ENCODE measurements at places on chromosomes 5 and 9. TPM values are rescaled to one million over a fixed set of nuclear protein-coding genes. Genes with fewer than 3 reads are reported as not detected.

The ARL14EPL gene
- total RNA-seq, result 0.63 TPM

The LIX1 gene
- not detected for total RNA-seq

The CCDC192 gene
- not detected for total RNA-seq

DNA sequence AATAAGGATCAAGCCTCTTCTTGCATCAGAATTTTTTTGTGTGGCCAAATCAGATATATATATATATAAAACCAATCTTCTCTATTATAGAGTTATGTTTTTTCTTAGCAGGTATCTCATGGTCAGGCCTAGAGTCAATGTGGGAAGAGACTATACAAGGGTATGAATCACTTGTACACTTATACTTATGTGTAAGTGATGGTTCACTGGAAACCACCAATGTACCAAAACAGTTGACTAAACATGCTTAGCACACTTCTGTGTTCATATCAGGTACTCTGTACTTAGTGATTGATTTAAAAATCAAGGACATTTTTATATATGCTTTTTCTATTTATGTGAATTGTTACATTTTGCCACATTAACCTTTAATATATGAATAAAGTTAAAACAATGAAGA lies 92.6 kb downstream of the CWC27 start:
- no peaks in the 10 kb centered on the region for H3K36me3 ChIP-seq
- no peaks in the 10 kb centered on the region for H3K4me1 ChIP-seq
- no peak overlapping the region for H3K27ac ChIP-seq
- no peak for DNase-seq
- H3K27me3 ChIP-seq, result no peaks in the 10 kb centered on the region
- H3K4me3 ChIP-seq, result no peak overlapping the region

The HEMGN gene
- 0.93 TPM for total RNA-seq

GRCh38 chr5:150413176-150413901 lies 629 bp upstream of the CD74 start:
- DNase-seq, result no peak
- H3K4me3 ChIP-seq, result peak overlapping the region; percentile 28
- no peaks in the 10 kb centered on the region for H3K4me1 ChIP-seq
- no peaks in the 10 kb centered on the region for H3K27me3 ChIP-seq
- no peaks in the 10 kb centered on the region for H3K36me3 ChIP-seq

The UBTD2 gene
- total RNA-seq, result 17.0 TPM

GRCh38 chr9:18632632-18633403 lies 158.9 kb downstream of the ADAMTSL1 start:
- no peaks in the 10 kb centered on the region for H3K27me3 ChIP-seq
- H3K36me3 ChIP-seq, result no peaks in the 10 kb centered on the region
- no peak overlapping the region for H3K4me3 ChIP-seq
- H3K4me1 ChIP-seq, result peaks cover 5% of the 10 kb centered on the region
- peak overlapping the region; percentile 86 for H3K27ac ChIP-seq
- peak; percentile 72 for DNase-seq

The PDE8B gene
- 42.6 TPM for total RNA-seq

The ANKRD18A gene
- total RNA-seq, result 0.18 TPM

The MYMK gene
- not detected for total RNA-seq

The FAM200C gene
- total RNA-seq, result 8.2 TPM

DNA sequence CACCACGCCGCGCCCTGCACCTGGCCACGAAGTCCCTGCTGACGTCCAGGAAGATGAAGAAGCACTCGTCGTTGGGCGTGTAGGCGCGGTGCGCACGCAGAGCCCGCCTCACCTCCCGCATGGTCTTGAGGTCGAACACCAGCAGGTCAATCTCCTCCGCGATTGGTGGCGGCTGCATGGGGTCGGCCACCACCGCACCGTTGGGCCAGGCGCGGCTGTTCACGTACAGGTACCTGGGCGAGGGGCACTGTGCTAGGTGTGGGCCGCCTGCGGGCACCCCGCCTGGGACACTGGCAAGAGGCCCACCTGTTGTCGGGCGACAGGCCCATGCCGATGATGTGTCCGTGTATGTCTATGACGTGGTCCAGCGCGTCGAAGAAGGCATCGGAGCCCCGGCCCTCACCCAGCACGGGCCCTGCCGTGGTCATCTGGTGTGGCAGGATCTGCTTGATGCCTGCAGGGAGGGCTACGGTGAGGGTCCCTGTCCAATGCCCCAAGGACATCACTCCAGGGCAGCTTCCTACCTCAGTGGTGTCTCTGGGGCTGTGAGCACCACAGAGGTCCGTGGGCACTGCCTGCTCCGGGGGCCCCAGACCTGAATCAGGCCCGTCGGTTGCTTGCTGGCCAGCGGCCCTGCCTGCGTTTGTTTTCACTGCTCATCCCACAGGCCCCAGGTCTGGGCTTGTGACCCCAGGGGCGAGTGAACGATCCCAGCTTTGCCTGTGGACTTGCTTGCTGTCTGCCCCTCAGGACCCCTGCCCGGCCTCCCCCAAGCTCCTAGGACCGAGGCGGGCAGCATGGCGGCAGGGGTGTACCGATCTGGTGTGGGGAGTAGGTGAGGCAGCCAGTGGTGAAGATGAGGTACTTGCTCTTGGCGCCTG lies 3.1 kb downstream of the FBXW5 start:
- no peaks in the 10 kb centered on the region for H3K27me3 ChIP-seq
- H3K27ac ChIP-seq, result no peak overlapping the region
- DNase-seq, result no peak
- no peaks in the 10 kb centered on the region for H3K36me3 ChIP-seq
- H3K4me1 ChIP-seq, result no peaks in the 10 kb centered on the region
- no peak overlapping the region for H3K4me3 ChIP-seq

GRCh38 chr5:175159956-175160355 lies 284.0 kb downstream of the DRD1 start:
- no peak for DNase-seq
- no peak overlapping the region for H3K4me3 ChIP-seq
- no peaks in the 10 kb centered on the region for H3K27me3 ChIP-seq
- no peaks in the 10 kb centered on the region for H3K36me3 ChIP-seq
- peaks cover 1% of the 10 kb centered on the region for H3K4me1 ChIP-seq

DNA sequence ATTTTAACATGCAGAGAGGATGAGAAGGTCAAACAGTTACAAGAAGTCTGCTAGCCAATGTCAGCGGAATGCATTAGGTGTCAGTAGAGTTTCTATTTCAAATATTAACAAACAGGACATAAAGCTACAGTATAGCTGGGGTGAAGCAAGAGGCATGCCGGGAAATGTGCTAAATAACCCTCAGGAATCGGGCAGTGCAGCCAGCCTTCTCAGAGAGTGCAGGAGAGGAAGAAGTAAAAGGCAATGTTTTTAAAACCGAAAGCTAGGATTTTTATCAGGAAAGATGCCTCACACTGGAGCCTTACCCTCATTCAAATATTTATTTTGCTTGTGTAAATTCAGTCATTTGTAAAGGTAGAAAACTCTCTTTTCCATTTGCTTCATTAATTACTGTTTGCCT lies 59.1 kb upstream of the SH3GL2 start:
- no peaks in the 10 kb centered on the region for H3K36me3 ChIP-seq
- no peak overlapping the region for H3K27ac ChIP-seq
- no peaks in the 10 kb centered on the region for H3K27me3 ChIP-seq
- DNase-seq, result no peak

The SH3GL2 gene
- not detected for total RNA-seq

DNA sequence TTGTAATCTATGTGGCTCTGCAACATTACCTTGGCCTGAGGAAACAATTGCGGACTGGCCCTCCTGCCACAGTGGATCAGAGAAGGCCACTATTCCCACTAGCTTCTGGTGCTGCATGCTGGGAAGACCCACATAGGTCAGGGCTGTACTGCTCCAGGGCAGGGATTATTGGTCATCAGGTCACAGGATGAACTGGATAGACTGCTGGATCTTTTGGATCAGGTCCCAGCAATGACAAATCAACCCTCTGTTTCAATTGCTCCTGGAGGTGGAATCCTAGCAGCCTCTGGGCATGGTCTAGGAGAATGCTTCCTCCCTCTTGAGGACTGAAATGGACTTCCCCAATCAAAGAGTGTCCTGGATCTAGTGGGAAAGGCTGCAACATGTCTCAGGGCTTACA lies 66.7 kb upstream of the PHF24 start:
- H3K27ac ChIP-seq, result no peak overlapping the region
- no peak overlapping the region for H3K4me3 ChIP-seq
- H3K36me3 ChIP-seq, result no peaks in the 10 kb centered on the region
- H3K4me1 ChIP-seq, result no peaks in the 10 kb centered on the region

DNA sequence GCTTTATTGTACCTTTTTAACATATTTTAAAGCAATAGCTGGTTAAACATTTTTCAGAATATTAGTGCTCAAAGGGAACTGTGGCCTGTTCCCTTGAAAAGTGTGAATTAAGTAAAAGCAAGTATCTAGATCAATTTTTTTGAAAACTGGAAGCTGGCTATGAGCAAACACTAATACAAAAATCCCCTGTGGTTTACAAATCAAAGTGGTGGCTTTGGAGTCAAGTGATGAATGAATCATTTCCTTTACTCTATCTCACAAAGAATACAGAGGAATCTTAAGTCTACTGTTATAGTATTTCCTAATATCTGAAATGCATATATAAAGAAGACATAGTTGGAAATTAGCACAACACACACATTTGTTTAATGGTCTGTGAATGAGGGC lies 212.4 kb upstream of the C9orf72 start:
- no peaks in the 10 kb centered on the region for H3K4me1 ChIP-seq
- H3K4me3 ChIP-seq, result no peak overlapping the region

DNA sequence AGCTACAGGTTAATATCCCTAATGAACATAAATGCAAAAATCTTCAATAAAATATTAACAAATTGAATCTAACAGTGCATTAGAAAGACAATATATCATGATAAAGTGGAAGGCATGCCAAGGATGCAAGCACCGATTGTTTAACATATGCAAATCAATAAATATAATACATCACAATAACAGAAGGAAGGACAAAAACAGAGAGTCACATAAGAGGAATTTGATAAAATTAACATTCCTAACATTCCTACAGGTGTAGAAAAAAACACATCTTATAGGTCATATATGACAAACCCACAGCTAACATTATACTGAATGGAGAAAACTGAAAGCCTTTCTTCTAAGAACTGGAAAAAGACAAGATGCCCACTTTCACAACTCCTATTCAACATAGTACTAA lies 297.0 kb downstream of the CDH18 start:
- H3K27me3 ChIP-seq, result no peaks in the 10 kb centered on the region
- H3K4me3 ChIP-seq, result no peak overlapping the region
- no peaks in the 10 kb centered on the region for H3K4me1 ChIP-seq
- no peak overlapping the region for H3K27ac ChIP-seq
- DNase-seq, result no peak

DNA sequence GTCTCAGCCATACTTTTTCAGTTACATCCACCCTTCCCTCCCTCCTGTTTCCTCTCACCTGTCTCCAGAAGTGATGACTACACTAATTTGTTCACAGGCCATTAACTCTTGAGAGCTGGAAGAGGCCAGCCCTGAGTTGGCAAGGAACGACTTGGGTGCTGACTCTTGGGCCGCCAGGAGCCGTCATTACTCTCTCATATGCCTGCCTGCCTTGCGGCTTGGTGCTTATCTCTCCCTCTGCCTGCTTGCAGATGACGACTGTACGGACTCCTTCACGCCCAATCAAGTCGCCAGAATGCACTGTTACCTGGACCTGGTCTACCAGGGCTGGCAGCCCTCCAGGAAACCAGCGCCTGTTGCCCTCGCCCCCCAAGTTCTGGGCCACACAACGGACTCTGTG lies 66.1 kb downstream of the PAPPA start:
- no peak overlapping the region for H3K27ac ChIP-seq

The WDR55 gene
- total RNA-seq, result 21.3 TPM

The AFAP1L1 gene
- 12.3 TPM for total RNA-seq

- no peaks in the 10 kb centered on the region for H3K4me1 ChIP-seq
- no peaks in the 10 kb centered on the region for H3K36me3 ChIP-seq
- H3K27ac ChIP-seq, result no peak overlapping the region
- no peak overlapping the region for H3K4me3 ChIP-seq
These were observed 121.1 kb upstream of the TRIM32 start for GRCh38 chr9:116565986-116566385.

DNA sequence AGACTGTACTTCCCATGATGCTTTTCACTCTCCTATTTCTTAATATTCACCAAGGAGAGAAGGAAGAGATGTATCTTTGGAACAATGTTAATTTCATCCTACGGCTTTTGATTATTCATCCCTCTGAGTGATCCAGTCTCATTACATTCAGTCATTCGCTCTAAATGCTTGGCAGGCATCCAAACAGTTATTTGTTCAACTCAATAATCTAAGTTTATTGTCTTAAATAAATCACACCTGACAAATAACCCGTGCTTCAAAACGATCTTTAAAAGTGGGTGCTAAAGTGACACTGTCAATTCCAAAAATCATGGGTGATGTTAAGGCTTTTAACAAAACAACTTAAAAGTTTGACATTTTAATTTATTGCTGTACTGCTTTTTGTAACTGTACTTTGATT lies 233.1 kb downstream of the RASEF start:
- no peaks in the 10 kb centered on the region for H3K36me3 ChIP-seq
- H3K4me3 ChIP-seq, result no peak overlapping the region
- H3K4me1 ChIP-seq, result no peaks in the 10 kb centered on the region
- H3K27me3 ChIP-seq, result no peaks in the 10 kb centered on the region
- no peak for DNase-seq

The PRR16 gene
- 14.2 TPM for total RNA-seq

DNA sequence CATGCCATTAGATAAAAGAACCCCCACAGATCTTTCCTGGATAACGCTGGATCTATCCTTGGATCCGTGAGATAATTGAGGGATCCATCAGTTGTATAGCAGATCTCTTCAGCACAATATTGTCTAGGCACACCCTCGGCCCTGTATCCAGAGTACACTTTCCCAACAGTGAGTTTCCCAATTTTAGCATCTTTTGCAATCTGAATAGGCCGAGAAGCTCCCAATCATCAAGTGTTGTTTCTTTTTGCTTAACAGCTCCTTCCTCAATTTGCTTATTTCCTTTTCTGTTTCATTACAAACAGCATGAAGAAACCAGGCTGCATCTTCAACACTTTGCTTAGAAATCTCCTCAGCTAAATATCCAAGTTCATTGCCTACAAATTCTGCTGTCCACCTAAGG lies 4.4 kb upstream of the SPTLC1 start:
- no peak for DNase-seq
- H3K4me3 ChIP-seq, result no peak overlapping the region
- no peak overlapping the region for H3K27ac ChIP-seq
- H3K36me3 ChIP-seq, result no peaks in the 10 kb centered on the region
- no peaks in the 10 kb centered on the region for H3K27me3 ChIP-seq
- no peaks in the 10 kb centered on the region for H3K4me1 ChIP-seq

The PCDHGB2 gene
- total RNA-seq, result 6.5 TPM

GRCh38 chr5:174777111-174777510 lies 52.7 kb downstream of the MSX2 start:
- no peaks in the 10 kb centered on the region for H3K27me3 ChIP-seq
- H3K27ac ChIP-seq, result no peak overlapping the region
- no peaks in the 10 kb centered on the region for H3K36me3 ChIP-seq
- no peak overlapping the region for H3K4me3 ChIP-seq

- H3K4me1 ChIP-seq, result peaks cover 2% of the 10 kb centered on the region
- no peak for DNase-seq
- no peaks in the 10 kb centered on the region for H3K27me3 ChIP-seq
- H3K4me3 ChIP-seq, result no peak overlapping the region
These were observed 133.7 kb downstream of the UNC13B start for GRCh38 chr9:35295369-35296036.

GRCh38 chr5:93875693-93876092 lies 134.3 kb upstream of the POU5F2 start:
- H3K4me3 ChIP-seq, result no peak overlapping the region
- H3K4me1 ChIP-seq, result no peaks in the 10 kb centered on the region
- H3K27ac ChIP-seq, result no peak overlapping the region

The CLIC3 gene
- total RNA-seq, result 3.8 TPM
